Adrenal gland (tissue), 19 donors: ENCODE measurements at places on chromosomes 4 and X. TPM values are rescaled to one million over a fixed set of nuclear protein-coding genes. Genes with fewer than 3 reads are reported as not detected.

WDFY3 gene
- 103 TPM for total RNA-seq

PACRGL gene
- total RNA-seq: 12.2 TPM

DNA sequence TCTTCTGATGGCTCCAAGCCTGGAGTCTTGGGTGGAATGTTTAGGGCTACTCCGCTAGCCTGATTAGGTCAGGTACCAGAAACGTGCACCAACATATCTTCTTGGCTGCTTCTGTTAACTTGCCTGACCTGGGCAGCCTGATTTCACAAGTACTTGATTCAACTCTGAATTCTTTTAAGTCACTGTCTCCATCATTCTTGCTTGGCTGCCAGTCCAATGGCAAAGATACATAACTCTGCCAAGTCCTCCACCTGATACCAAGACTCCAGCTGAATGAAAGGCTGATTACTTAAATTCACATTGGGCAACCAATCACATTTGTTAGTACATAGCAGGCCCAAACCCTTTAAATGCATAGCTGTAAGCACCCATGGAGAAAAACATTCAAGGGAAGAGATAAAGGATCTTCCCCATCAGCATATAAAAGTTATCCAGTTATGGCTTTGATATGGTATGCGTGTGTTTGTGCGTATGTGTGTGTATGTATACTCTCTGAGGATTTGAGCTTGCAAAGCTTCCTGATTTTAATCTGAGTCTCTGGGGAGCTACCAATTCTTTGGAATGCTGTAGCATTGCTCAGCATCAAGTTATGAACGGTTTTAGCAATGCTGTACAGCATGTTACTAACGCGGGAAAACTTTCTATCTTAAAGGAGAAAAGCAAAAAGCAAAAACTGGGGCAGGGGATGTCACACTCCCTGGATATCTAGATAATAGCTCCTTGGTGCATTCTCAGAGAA, 917.2 kb downstream of the DMD start:
- DNase-seq: no peak

GRCh38 chrX:10157543-10157942, 768 bp downstream of the CLCN4 start:
- no peak for DNase-seq

DNA sequence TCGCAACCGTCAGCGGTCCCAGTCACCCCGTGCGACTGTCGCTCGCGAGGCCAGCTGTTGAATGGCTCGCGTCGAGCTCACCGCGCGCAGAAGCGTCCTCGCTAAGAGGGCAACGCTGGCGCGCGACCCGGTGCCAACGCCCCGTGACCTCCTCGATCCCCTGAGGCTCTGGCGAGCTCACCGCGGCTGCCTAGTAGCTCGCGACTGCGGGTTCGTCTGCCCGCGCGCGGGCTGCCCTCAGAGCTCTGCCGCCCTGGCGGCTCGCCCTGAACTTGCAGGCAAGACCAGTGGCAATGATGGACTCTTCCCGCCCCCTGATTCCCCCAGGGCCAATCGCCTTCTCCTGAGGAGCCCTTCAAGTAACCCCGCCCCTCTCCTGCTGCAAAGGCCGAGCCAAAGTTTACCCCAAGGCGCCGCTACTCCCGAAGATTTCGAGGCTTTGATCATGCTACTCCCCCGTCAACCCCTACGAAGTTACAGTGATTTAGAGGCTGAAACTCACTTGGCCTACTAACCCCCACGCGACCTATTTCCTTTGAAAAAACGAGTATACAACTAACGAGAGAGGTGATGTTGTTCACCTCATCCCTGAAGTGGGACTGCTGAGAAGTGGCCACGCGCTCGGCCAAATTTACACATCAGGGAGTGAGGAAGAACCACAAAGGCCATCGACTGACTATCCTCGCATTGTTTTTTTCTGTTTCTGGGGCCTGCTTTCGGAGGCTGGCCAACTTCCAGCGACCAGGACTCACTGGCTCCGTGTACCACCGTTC, 37.5 kb downstream of the PGRMC1 start:
- DNase-seq: peak; percentile 20
